ENCODE measurements at places on chromosomes 3 and 15. TPM values are rescaled to one million over a fixed set of nuclear protein-coding genes. Genes with fewer than 3 reads are reported as not detected.

Gene DNAH12
- total RNA-seq = 0.11 TPM

Gene STX19
- total RNA-seq = not detected

Gene RPP14
- 15.4 TPM for total RNA-seq

Gene FGF7
- 0.11 TPM for total RNA-seq

Gene ST6GAL1
- 232 TPM for total RNA-seq

Gene NEO1
- 15.7 TPM for total RNA-seq

Gene ATOSA
- total RNA-seq = 97.1 TPM

Gene KLF15
- 0.72 TPM for total RNA-seq

Gene GPR171
- 129 TPM for total RNA-seq

Gene FANCD2OS
- total RNA-seq = not detected

- peaks cover 4% of the 10 kb centered on the region for H3K27me3 ChIP-seq
- DNase-seq = no peak
- no peaks in the 10 kb centered on the region for H3K4me1 ChIP-seq
- no peak overlapping the region for H3K4me3 ChIP-seq
- H3K27ac ChIP-seq = no peak overlapping the region
Measured at GRCh38 chr3:13676356-13677017, 127.6 kb downstream of the FBLN2 start.

DNA sequence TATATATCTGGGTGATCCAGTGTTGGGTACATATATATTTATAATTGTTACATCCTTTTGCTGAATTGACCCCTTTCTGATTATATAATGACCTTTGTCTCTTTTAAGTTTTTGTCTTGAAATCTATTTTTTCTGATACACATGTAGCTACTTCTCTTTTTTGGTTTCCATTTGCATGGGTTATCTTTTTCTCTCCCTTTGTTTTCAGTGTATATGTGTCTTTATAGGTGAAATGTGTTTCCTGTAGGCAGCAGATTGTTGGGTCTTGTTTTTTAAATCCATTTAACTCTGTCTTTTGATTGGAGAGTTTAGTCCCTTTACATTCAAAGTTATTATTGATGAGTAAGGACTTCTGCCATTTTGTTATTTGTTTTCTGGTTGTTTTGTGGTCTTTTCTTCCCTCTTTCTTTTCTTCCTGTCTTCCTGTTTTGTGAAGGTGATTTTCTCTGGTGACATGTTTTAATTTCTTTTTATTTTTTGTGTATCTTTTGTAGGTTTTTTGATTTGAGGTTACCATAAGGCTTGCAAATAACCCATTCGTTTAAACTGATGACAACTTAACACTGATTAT is 56.8 kb downstream of the STARD9 start:
- H3K27ac ChIP-seq = no peak overlapping the region
- H3K4me1 ChIP-seq = no peaks in the 10 kb centered on the region
- no peak overlapping the region for H3K4me3 ChIP-seq
- no peak for DNase-seq
- H3K27me3 ChIP-seq = no peaks in the 10 kb centered on the region

GRCh38 chr3:38627956-38628355 is 21.5 kb downstream of the SCN5A start:
- no peaks in the 10 kb centered on the region for H3K36me3 ChIP-seq
- H3K4me3 ChIP-seq = no peak overlapping the region
- DNase-seq = no peak
- H3K27me3 ChIP-seq = no peaks in the 10 kb centered on the region
- no peaks in the 10 kb centered on the region for H3K4me1 ChIP-seq

DNA sequence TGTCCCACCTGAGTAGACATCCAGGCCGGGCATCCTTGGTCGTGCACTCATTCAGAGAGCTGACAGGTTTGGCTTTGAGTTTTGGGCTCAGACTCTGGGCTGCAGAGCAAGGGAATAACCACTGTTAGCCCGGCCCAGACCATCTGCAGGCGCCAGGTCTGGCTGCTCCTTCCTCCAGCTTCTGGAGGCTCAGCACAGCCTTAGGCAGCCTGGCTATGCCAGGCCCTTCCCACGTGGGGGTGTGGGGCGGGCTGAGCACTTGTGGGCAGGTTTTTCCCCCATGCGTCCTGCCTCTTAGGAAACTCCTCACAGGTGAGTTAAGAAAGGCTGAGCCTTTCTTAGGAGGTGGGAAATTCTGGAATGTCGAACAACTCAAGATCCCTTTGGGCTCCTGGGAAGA is 11.2 kb downstream of the PLA2G4B start:
- H3K4me3 ChIP-seq = no peak overlapping the region
- H3K27ac ChIP-seq = no peak overlapping the region
- no peaks in the 10 kb centered on the region for H3K27me3 ChIP-seq
- H3K36me3 ChIP-seq = peaks cover 12% of the 10 kb centered on the region

- no peak overlapping the region for H3K27ac ChIP-seq
- H3K27me3 ChIP-seq = no peaks in the 10 kb centered on the region
- no peak overlapping the region for H3K4me3 ChIP-seq
Measured at GRCh38 chr3:186514296-186515002, 29.7 kb downstream of the CRYGS start.

- H3K4me3 ChIP-seq = no peak overlapping the region
- H3K36me3 ChIP-seq = no peaks in the 10 kb centered on the region
- no peaks in the 10 kb centered on the region for H3K4me1 ChIP-seq
- H3K27me3 ChIP-seq = no peaks in the 10 kb centered on the region
Measured at GRCh38 chr3:16768956-16769355, 115.8 kb upstream of the PLCL2 start.

- H3K4me1 ChIP-seq = no peaks in the 10 kb centered on the region
- no peak for DNase-seq
- no peak overlapping the region for H3K4me3 ChIP-seq
- no peaks in the 10 kb centered on the region for H3K36me3 ChIP-seq
- no peak overlapping the region for H3K27ac ChIP-seq
Measured at GRCh38 chr15:69593981-69594966, 141.7 kb downstream of the RPLP1 start.

GRCh38 chr3:22746221-22746620 is 456.9 kb upstream of the UBE2E2 start:
- no peak overlapping the region for H3K27ac ChIP-seq
- H3K36me3 ChIP-seq = no peaks in the 10 kb centered on the region
- H3K4me1 ChIP-seq = no peaks in the 10 kb centered on the region
- DNase-seq = no peak

DNA sequence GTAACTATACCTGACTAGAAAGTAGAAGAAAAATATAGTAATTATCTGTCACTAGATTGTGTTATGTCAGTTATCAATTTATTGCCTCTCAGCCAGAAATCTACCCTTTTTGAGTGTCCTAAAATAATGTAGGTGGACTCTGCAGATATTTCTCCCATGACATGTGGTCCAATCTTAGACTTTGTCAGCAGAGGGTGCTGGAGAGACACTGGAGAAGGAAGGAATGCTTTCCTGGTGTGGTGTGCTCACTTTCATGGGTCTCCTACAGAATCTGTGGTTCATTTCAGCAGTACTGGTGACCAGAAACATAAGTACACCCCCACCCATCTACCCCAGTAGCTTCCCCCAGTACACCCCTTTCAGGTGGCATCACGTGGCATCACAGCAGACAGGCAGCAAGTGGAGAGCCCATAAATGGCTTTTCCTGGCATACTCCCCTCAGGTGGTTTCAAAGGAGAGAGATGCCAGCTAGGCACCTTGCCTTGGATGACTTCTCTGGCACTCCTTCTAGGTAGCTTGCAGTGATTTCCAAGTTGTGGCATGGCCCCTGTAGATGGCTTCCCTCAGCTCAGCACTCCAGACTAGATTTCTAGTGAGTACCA is 114.7 kb downstream of the GADL1 start:
- H3K4me1 ChIP-seq = no peaks in the 10 kb centered on the region
- no peak overlapping the region for H3K27ac ChIP-seq
- peak; percentile 9 for DNase-seq
- no peak overlapping the region for H3K4me3 ChIP-seq

- H3K4me1 ChIP-seq = no peaks in the 10 kb centered on the region
- no peaks in the 10 kb centered on the region for H3K27me3 ChIP-seq
- H3K27ac ChIP-seq = no peak overlapping the region
- H3K4me3 ChIP-seq = no peak overlapping the region
- no peaks in the 10 kb centered on the region for H3K36me3 ChIP-seq
- DNase-seq = no peak
Measured at GRCh38 chr3:190183121-190183520, 62.4 kb upstream of the P3H2 start.

GRCh38 chr15:73941044-73941443 is 14.8 kb downstream of the LOXL1 start:
- no peaks in the 10 kb centered on the region for H3K36me3 ChIP-seq
- no peaks in the 10 kb centered on the region for H3K27me3 ChIP-seq
- no peak overlapping the region for H3K27ac ChIP-seq
- H3K4me1 ChIP-seq = peaks cover 32% of the 10 kb centered on the region

DNA sequence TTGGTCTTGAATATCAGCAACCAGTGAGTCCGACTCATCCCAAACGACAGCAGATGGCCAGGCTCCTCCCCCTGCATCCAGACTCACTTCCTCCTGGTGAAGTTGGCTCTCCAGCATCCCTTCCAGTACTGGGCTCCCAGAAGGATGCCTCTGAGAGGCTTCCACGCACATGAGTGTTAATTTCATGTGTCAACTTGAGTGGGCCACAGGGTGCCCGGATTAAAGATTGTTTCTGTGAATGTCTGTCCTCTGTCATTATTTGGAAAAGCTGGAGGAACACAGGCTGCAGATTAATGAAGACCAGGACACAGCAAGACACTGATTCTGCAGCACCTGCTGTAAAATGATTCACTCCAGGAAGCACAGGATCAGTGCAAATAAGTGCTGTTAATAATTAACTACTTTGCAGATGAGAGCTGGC is 99.8 kb downstream of the ATP10A start:
- H3K27ac ChIP-seq = no peak overlapping the region
- no peak for DNase-seq
- no peaks in the 10 kb centered on the region for H3K27me3 ChIP-seq
- no peak overlapping the region for H3K4me3 ChIP-seq
- H3K4me1 ChIP-seq = no peaks in the 10 kb centered on the region

DNA sequence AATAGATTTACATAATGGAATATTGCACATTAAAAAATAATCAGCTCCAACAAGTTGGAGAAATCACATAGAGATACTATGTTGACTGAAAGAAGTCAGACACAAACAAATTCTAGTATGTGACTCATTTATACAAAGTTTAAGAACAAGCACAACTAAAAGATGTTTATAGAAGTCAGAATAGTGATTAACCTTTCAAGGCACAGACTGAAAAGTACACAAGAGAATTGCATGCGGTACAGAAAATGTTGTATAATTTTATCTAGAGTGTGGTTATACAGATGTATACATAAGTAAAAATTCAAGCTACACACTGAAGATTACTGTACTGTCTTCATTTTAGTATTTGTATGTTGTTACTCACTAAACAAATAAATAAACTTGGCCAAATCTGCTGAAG is 19.3 kb upstream of the ATOSA start:
- H3K27ac ChIP-seq = no peak overlapping the region
- H3K4me1 ChIP-seq = no peaks in the 10 kb centered on the region
- no peaks in the 10 kb centered on the region for H3K36me3 ChIP-seq

DNA sequence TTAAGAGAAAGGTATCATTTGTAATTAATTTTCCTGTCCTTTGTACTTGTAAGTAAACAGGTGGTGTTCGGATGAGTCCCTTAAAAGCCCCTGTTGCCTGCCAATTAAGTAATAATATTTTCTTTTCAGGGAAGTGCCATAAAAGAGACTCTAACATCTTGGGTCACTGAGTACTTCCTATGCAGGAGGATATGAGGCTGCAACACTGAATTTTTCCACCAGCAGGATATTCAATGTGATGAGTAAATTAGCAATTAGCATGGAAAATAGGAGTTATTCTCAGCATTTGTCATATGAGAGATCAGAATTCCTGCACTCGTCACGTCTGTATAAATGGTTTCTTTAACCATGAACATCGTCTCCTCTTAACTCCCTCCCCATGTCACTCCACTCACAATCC is 45.4 kb downstream of the WWTR1 start:
- H3K4me3 ChIP-seq = no peak overlapping the region
- no peaks in the 10 kb centered on the region for H3K36me3 ChIP-seq
- H3K4me1 ChIP-seq = no peaks in the 10 kb centered on the region
- no peak overlapping the region for H3K27ac ChIP-seq
- no peak for DNase-seq

Measured in CD4-positive, alpha-beta memory T cell (primary cell).